ENCODE measurements at places on chromosomes 5 and 9.

DNA sequence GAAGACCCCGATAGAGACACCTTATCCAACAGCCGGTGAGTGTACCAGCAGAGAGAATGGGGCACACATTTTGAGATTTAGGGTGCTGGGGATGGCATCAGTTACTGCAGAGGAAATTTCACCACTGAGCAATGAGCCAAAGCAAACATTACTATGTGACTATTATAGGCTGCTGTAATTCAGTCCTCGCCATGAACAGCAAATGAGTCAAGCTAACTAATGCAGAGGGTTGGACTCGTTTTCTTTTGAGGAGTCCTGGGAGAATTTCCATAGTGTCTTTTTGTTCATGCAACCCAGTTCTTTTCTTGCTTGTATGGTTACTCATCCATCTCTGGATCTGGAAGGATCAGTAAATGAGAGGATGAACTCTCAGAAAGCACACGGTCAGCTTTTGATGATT lies 323.8 kb downstream of the PSAT1 start:
- no peak for DNase-seq

DNA sequence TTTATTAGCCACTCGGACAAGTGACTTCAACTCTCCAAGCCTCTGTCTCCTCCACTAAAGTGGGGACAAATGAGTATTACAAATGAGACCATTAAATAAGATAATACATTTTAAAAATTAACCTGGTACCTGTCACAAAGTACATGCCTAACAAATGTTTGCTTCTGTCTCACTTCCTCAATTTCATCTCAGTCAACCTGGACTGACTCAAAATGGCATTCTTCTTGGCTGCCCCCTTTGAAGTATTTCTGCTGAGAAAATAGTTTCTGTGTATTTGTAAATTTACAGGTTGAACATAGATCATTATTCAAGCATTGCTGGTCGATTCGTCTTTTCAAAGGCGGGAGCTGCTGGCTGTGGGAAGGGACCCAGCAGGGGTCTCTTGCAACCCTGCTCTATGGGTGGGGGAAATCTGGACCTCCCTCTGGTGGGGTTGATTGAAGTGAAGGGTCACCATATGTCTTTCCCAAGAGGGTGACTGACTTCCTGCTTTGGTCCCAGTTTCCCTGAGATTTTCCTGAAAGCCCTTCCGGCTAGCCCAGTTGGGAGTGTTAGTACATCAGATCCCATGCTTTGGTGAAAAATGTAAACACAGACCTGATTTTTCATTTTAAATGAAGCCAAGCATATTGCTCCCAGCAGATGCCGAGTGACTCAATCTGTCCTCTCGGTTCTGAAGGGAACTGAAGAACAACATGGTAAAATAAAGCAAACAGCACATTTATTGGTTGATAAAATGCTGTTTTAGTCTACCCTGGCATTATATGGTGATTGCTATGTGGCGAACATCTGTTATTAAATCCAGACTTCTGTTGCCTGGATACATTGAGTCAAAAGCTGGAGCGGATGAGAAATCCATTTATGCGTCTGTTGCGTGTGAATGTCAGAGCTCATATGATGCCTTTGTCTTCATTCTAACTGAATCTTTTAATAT lies 73.0 kb downstream of the KCNIP1 start:
- DNase-seq, result no peak

GRCh38 chr5:120794121-120794520 lies 330.0 kb downstream of the PRR16 start:
- no peak for DNase-seq

DNA sequence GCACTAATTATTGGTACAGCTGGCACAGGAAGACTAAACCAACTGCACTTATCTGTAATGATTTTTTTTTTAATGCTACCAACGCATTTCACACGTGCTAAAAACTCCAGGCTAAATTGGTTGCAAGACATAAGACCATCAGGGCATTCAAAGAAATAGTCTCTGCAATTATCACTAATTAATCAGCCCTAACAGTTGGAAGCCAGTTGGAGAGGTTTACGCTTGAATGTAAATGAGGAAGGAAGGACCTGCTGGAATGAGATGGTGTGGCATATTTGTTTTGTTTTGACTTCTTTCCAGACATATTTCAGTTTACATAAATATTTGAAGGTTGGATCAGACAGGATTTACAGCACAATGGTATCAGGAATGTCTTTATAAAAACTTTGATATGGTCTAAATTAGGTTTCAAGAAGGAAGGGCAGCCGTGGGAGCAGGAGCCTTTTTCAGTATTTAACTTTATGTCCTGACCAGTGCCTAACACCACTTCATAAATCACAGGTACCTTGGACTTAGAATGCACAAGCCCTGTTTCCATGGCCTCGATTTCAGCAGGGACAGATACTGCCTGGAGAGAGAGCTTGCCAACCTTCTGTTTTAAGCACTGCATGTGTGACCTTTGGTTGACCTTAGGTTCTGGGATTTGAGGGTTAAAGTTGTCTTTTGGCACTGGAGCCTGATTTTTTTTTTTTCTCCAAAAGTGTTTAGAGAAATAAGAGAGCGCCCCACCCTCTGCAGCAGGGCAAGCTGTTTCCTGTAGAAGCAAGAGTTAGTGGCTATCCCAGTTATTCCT lies 199.8 kb upstream of the MAP3K1 start:
- no peak for DNase-seq

DNA sequence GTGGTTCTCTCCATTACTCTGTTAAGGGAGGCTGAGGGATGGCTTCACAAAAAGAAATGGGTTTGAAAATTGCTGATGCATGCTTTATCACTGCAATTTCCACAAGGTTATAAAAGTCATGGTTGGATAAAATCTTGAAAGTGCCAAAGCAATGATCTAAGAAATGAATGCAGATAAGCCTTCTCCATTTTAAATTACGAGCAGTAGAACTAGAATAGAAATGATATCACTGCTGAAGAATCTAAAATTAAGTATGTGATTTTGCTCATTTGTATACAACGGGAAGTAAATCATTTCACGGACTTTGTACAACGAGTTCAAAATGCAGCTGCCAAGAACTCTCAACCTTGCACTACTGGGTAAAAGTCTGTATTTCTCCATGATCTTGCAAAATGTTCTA lies 299.0 kb downstream of the PRELID2 start:
- DNase-seq, result no peak
